Activated CD4-positive, alpha-beta T cell treated with anti-CD3 and anti-CD28 coated beads for 1 hour (primary cell): ENCODE measurements at places on chromosomes 13 and 19.

DNA sequence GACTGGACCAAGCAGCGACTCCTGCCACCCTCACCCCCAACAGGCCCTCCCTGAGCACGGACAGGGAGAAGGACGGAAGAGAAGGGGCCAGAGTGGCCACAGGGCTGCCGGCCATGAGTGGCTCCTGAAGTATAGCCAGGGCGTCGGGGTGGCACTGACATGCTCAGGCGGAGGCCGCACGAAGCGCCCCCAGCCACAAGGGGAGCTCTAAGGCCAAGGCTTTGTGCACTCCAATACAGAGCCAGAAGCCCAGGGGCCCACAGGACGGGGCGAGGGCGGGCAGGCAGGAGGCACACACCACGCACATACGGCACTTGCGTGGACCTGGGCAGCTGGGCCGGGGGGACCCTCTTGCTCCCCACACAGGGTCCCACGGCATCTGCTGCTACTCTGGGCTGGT lies 52.0 kb downstream of the KLF2 start:
- no peak for DNase-seq

DNA sequence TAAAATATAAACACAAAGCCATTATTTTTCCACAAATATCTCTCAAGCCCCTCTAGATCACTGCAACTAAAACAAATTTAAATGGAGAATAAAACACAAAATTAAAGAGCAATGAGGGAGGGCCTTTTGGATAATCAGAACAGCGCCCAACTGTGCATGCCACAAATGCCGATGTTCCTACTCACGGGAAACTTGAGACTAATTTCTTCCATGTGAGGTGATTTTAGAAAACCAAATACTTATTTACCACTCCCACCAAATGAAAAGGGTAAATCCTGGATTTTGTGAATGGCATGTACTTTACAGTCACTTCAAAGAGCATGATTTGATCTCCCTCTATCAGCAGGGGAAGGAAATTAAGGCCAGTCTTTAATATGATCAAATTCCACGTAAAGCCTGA lies 74.8 kb downstream of the SLC7A1 start:
- no peak for DNase-seq

- no peak for DNase-seq
Measured at GRCh38 chr19:18646535-18647370, 9.9 kb downstream of the KLHL26 start.

DNA sequence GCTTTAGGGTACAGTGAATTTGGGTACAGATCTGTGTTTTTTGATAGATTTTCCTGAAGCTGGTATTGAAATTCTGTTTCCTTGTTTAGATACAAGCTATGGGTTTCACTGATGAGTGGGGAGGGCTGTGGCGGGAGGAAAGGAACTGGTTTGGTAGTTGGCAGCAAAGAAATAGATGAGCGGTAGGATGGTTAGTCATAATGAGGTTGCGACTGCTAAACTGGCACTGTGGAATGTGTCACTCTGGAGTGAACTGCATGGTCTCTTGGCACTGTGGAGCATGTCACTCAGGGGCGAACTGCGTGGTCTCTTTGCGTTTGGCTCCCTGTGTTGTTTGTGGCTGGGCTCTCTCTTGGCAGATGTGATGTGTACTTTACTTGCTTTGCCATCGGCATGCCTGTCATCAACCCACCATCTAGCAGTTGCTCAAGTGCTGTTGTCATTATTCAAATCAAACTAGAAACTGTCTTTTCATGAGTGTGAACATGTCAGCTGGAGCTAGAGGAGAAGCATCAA lies 82.1 kb downstream of the ATP8A2 start:
- DNase-seq, result no peak

GRCh38 chr19:8576273-8576993 lies 809 bp downstream of the MYO1F start:
- DNase-seq, result no peak

GRCh38 chr13:40504641-40505040 lies 161.8 kb downstream of the FOXO1 start:
- no peak for DNase-seq

- no peak for DNase-seq
Measured at GRCh38 chr13:110957181-110957884, 42.5 kb upstream of the ANKRD10 start.

DNA sequence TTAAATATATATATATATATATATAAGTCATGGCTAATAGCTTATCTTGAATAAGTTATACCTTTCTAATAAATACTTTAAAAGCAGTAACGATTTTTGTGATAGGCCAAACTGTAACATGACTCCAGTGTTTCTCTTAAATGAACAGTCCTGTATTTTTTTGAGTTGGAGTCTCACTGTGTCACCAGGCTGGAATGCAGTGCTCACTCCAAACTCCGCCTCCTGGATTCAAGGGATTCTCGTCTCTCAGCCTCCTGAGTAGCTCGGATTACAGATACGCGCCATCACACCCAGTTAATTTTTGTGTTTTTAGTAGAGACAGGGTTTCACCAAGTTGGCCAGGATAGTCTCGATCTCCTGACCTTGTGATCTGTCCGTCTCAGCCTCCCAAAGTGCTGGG lies 814.2 kb upstream of the SLITRK5 start:
- no peak for DNase-seq

- no peak for DNase-seq
Measured at GRCh38 chr13:77300176-77301037, 26.5 kb downstream of the MYCBP2 start.

- no peak for DNase-seq
Measured at GRCh38 chr19:2719232-2719735, 1.9 kb downstream of the DIRAS1 start.

DNA sequence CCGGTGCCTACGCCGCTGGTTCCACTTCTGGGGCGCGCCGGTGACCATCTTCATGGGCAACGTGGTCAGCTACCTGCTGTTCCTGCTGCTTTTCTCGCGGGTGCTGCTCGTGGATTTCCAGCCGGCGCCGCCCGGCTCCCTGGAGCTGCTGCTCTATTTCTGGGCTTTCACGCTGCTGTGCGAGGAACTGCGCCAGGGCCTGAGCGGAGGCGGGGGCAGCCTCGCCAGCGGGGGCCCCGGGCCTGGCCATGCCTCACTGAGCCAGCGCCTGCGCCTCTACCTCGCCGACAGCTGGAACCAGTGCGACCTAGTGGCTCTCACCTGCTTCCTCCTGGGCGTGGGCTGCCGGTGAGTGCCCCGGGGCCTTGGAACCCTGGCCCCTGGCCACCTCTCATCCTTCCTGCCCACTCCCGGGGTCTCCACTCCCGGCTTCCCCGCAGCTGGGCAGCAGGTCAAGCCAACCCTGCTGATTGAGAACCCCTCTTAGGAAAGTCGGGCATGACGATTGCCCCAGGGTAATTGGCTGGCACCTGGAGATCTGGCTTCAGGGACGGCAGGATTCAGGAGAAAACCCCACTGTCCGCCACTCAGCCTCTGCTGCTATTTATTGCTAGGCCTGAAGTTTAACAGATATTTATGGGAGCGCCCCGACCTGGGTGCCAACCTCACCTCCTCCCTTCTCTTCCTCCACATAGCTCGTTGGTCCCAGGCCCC lies 39.1 kb downstream of the TRPM4 start:
- no peak for DNase-seq

DNA sequence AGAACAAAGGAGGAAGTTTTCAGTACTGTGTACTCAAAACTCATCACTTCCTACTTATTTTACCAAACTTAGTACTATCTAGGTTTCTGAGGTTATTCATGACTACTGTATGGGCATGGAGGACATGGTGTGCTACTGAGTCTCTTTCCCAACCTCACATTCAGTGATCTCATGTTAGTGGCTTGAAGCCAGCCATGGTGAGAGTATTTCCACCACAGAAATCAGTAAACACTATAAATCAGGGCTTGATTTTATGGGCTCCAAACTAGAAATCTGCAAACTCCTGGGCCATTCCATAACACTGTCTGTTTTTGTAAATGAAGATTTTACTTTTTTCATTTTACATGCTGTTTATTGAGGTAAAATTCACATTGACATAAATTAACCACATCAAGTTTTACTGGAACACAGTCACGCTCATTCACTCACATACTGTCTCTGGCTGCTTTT lies 19.7 kb downstream of the MED26 start:
- DNase-seq, result no peak

DNA sequence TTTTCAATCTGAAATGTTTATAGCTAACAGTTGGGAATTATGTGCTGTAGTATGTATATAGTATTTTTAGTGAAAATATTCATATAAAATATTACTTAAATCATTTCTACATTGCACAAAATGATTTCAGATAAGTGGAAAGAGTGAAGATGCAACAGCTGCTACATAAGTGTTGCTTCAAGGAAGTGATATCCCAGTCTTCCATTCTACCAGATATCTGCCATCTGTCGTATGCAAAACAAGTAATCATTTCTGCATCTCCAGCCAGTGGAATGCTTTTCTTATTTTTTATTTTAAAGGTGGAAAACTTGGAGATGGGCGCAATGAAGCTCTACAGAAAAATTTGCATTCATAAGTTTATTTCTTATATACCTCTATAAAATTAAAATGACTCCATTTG lies 152.5 kb upstream of the MAB21L1 start:
- DNase-seq, result no peak

DNA sequence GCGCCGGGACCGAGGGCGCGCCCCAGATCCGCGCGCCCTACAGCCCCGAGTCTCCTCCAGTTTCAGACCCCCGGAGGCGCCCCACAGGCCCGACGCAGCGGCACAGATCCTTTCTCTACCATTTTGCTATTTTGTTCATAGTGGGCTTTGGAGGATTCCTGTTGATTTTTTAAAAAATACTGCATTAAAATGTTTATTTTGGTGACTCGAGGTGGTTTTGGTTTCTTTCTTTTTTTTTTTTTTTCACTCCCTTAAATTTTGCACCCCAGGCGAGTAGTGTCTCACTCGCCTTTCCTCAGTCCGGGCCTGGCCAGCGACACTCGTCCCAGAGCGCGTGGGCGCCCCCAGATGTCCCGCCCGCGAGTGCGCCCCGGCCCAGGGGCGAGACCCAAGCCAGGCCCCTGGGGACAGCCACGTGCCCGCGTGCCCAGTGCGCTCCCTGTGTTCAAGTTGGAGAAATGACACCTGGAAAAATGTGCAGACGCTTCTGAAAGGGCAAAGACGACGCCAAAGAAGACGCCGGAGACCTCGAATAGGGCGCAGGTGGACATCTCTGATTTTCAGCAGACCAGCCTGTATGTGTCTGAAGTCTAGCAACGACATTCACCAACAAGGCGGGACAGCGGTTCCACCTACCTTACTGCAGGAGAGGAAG lies 471 bp upstream of the INSR start:
- DNase-seq, result no peak

GRCh38 chr19:11769995-11770394 lies 3.2 kb downstream of the ZNF441 start:
- DNase-seq, result no peak
